Activated CD4-positive, alpha-beta T cell treated with anti-CD3 and anti-CD28 coated beads for 1 hour (primary cell): ENCODE measurements at places on chromosomes 7 and 10.

DNA sequence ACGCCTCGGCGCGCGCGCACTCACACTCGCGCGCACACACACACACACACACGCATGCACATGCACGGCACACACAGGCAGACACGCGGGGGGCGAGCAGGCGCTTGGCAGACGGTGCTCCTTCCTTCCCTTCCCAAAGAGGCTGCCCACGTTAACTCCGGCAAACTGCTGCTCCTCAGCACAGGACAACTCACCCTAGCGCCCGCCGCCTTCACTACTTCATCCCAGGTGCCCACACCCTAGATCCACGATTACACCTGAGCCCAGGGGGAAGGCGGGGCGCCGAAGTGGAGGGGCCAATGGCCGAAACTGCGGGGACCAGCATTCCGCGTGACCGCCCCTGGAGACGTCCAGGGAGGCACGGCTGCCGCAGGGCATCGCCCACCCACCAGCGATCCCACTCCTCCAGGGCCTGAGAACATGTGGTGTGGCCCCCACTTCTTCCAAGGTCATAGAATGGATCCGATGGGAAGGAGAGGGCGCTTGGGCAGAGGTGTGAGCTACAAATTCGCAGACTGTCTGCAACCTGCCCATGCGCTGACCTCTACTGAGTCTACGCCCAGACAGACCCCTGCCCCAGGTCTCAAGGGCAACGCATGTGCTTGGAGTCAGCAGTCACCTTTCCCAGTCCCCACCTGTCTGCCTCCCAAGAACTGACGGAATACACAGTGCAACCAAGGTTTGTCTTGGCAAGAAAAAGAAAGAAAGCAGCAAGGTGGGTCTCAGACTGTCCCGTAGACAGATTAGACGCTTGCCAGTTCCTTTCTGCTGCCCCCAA, 74.6 kb downstream of the CALN1 start:
- DNase-seq = no peak

GRCh38 chr7:71497256-71497946, 365.5 kb downstream of the GALNT17 start:
- no peak for DNase-seq

DNA sequence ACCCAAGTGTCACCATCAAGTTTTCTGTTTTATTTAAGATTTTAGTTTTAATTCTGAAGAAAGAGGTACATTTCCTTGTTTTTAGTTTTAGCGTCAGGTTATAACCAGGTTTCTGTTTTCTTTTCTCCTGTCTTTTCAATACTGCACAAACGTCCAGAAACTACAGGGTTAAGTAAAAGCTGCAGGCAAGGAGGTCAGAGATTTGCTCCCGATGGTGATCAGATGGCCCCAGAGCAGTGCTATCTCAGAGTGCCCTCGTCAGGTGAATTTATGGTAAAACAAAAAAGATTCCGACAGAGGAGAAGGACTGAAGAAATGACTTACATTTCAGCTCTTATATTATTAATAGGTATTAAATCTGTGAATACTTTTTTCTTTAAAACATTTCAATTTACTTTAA, 128.2 kb downstream of the STRA8 start:
- no peak for DNase-seq

GRCh38 chr10:78687626-78688025, 381.1 kb upstream of the ZMIZ1 start:
- DNase-seq = no peak

- no peak for DNase-seq
Observed at GRCh38 chr10:44978570-44979280, at the start of gene DEPP1. TSS of gene DEPP1 (minus strand) at chr10:44978809. CDS start at chr10:44978030, 779 bp downstream.
